ENCODE measurements at places on chromosomes 7 and 10.

- no peak for DNase-seq
Measured at GRCh38 chr10:15453457-15453856, 82.4 kb upstream of the FAM171A1 start.

DNA sequence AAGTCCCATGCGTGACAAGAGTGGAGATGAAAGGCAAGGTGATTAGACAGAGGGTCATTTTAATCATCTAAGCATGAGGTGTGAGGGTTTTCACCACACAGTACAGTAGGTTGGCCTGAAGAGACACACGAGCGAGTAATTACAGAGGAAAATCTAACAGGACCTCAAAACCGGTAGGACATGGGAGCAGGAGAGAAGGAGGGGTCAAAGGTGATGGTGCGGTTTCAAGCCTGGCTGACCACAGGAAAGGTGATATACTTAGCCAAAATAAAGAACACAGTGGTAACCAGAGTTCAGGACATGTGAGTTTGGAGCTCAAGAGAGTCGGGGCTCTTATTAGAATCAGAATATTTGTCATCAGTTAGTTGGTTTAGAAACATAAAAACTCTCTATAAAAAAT lies 20.0 kb downstream of the GLI3 start:
- no peak for DNase-seq

- no peak for DNase-seq
Measured at GRCh38 chr10:72276421-72277339, 3.0 kb downstream of the DDIT4 start.

GRCh38 chr7:80932536-80932935 lies 13.7 kb upstream of the SEMA3C start:
- DNase-seq, result no peak

DNA sequence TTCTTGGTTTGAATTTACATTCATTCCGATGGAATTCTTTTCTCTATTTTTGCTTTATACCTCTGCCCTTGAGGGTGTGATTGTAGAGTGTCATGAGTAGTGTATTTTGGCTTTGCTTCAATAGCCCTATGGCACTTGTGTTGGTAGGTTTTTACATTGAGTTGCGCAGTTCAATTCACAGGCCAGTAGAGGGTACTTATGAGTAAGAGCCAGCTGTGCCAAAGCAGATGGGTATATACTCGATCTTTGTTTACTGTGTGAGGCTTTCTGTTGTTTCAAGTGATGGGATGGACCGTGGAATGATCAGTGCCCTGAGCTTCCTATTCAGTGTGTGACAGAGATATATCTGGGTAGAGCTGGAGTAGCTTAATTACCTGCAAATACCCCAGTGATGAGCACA lies 4.3 kb upstream of the AKR1C3 start:
- peak; percentile 3 for DNase-seq

DNA sequence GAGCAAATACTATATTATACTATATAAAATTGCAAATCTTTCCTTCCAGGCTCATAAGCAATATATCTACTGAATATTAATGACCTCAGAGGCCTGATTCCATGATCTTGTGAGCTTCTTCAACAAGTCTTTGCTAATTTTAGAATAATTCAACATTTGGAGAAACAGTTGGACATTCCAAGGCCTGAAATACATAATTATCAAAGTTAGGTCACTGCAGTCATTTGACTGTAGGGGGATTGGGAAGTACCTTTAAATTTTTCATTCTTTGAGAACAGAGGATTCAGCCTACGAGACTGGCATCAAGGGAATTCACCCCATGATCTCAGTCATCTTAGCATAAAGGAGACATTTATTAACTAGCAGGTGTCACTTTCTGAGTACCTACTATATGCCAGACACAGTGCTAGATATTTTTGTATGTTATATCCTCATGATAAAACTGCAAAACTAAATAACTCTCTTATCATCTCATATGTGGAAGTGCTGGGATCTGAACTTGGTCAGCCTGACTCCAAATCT lies 85.4 kb downstream of the DOCK4 start:
- DNase-seq, result no peak

DNA sequence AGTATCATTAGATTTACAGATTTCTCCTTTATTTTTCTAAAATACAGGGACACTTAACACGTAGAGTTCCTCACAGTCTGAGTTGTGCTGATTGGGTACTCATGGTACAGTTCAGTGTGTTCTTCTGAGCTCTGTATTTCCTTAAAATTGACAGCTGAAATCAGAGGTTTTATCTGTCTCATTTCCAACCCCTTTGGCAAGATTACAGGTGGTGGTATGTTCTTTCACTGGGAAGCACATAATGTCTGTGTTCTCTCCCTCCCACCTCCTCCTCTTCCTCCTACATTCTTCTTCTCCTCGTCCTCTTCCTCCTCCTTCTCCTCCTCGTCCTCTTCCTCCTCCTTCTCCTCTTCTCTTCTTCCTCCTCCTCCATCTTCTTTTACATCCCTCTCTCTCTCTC lies 99.5 kb upstream of the EEPD1 start:
- no peak for DNase-seq

DNA sequence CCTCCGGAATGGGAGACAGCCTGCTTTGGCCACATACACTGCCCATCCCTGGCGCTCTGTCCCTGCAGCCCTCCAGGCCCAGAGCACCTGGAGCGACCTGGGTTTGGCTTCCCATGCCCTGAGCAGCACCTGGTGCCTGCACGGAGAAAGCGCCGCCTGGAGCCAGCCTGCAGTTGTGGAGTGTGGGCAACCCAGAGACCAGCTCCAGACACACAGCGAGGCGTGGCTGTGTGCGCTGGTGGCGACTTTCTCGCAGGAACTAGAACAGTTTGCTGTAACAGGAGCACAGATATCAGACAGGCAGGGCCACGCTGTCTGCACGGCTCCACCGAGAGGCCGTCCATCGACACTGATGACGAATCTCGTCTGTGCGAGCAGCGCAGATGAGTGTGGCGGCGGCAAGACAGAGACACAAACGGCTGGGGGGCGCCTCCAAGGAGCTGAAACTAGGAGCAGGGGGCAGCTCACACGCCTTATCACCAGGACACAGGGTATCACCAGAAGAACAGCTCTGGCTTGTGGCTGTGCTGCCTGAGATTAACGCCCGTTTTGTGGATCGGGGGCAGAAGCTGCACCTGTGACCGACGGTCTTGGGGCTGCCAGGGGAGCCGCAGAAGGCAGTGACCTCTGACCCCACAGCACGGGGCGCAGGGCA lies 275.3 kb downstream of the DNAJB6 start:
- DNase-seq, result peak; percentile 8

- DNase-seq, result peak; percentile 18
Measured at GRCh38 chr10:24821986-24822385, 98.3 kb upstream of the ARHGAP21 start.

GRCh38 chr10:16867556-16867955 lies 50.3 kb upstream of the RSU1 start:
- no peak for DNase-seq

GRCh38 chr7:102286237-102287110 lies at the start of gene SH2B2:
SH2B2 (plus strand) TSS chr7:102286868; CDS start chr7:102300551, 13,683 bp downstream.
- peak; percentile 65 for DNase-seq

DNA sequence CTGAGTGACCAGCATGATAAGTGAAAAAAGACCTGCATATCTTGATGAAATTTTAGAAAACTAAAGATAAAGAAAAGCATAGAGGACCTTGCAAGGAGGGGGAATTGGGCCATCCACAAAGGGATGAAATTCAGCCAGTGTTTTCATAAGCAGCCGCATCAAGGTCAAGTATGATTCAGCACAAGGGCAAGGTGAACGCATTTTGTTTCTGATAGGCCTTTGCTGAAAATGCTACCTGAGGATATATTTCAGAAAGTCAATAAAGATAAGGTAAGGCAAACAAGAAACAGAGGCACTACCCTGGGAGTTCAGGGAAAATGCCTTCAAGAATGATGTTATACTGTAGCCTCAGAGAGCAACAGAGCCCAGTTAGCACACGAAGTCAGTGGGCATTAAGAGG lies 55.0 kb upstream of the SHH start:
- DNase-seq, result no peak

DNA sequence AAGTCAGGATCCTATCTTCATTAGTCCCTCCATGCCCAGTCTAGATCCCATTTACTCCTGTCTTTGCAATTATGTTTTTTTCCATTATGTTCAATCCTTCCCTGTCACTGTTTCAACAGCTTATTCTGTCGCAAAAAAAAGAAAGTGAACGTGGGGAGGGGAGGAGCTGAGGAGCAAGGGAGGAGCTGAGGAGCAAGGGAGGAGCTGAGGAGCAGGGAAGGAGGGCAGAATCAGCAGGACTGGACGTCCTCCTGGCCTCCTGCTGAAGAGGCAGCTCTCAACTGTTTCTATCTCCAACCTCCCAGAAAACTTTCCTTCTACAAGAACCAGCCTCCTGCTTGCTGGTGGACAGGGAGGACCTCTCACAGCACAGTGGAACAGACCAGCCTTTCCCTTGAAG lies 26.0 kb downstream of the LARP4B start:
- DNase-seq, result no peak

GRCh38 chr10:92419740-92420545 lies 129.0 kb downstream of the MARCHF5 start:
- no peak for DNase-seq

DNA sequence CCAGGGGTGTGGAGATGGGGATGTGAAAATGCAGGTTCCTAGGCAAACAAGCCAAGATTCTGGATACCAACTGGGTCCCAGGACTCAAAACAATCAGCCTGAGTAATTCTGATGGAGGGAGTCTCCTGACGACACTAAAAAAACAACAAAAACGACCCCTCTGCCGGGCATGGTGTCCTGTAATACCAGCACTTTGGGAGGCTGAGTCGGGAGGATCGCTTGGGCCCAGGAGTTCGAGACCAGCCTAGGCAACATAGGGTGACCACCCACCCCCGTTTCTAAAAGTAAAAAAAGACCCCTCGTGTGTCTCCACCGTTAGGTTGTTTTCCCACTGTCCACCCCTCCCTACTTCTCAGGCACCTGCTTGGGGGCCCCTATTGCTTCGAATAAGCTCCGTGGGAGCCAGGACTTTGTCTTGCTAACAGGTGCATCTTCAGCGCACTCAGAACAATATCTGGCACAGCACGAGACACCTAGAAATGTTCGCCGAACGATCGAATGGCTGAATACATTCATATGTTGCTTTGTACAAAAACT lies 743 bp upstream of the NRF1 start:
- no peak for DNase-seq

DNA sequence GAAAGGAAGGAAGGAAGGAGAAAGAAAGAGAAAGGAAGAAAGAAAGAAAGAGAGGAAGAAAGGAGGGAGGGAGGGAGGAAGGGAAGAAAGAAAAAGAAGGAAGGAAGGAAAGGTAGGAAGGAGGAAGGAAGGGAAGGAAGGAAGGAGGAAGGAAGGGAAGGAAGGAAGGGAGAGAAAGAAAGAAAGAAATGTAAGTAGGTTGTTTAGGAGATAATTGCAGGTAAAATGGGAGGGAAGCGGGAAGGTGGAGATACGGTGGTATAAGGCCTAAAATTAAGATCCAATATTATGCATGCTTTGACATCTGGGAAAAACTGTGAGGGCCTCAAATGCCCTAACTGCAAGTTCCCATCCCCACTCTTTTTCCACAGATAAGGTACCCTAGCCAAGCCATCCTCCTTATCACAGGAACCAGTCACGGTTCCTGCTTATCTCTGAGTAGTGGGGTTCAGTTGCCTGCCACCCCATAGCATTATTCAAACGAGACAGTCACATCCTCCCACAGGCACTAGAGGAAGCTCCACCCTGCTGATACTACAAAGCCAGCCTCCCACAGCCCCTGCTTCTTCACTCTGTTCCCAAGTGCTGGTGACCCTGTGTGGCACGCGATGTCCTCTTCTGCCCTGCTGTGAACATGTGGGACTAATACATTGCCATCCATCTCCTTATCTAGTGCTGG lies 28.7 kb downstream of the ST8SIA6 start:
- peak; percentile 79 for DNase-seq

DNA sequence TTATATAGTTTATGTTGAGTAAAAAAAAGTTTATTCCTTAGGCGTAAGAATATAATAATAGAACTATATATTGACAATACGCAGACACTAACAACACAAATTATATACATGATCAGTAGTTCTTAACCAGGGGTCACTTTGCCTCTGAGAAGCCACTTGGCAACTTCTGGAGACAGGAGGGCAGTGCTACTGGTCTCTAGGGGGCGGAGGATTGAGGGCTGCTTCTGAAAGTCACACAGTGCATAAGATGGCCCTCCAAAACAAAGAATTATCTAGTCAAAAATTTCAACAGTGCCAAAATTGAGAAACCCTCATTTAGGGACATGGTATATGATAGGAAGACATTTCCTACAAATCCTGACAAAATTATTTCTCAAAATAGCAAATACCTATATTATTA lies 77.1 kb downstream of the THSD7A start:
- no peak for DNase-seq

DNA sequence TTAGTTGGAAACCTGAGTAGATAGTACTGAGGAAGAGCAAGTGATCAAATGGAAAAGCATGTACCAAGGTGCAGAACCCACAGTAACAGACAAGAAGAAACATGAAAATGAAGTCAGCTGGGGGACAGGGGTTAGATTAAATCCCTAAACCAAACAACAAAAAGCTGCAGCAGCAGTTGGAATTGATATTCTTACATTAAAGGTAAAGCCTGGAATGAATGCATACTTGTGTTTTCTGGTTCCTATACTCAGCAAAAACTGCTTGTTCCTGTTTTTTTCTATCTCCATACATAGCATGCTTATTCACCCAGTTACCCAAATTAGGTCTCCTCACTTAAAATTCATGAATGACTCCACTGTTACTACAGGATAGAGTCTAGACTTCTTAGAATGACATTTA lies 92.4 kb downstream of the TPST1 start:
- DNase-seq, result no peak

- no peak for DNase-seq
Measured at GRCh38 chr10:110566472-110567200, 859 bp upstream of the SMC3 start.

DNA sequence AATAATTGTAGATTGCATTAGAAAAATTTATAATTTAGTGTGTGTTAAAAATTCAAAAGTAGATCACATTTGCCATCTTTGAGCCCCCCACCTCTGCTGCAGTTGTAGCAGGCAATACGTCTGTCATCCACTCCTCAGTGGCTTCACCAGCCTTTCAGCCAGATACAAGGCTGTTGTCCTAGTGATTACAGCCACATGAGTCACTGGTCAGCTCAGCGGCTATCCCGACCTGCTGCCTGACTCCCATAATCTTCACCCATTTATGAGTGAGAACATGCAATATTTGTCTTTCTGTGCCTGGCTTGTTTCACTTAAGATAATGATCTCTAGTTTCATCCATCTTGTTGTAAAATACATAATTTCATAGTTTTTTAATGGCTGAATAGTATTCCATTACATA lies 9.2 kb downstream of the OR2A5 start:
- DNase-seq, result no peak
